ENCODE measurements at places on chromosomes 5 and 9.

DNA sequence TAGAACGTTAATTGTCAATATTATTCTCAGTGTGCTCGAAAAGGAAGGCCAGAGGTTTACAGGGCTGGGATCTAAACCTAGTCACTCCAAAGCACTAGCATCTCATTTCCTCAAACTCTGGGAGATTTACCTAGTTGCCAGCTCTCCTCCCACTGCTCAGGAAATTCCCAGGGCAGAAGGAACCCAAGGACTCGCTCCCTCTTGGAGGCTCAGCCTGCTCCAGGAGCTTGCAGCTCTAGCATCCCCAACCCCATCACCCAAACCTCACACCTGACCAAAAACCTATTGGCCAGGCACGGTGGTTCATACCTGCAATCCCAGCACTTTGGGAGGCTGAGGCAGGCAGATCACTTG is 26.0 kb downstream of the SERINC5 start:
- DNase-seq: no peak

- no peak for DNase-seq
These were observed 6.4 kb upstream of the LHX2 start for GRCh38 chr9:124005029-124005771.

GRCh38 chr5:140690376-140690932 is 716 bp downstream of the HARS1 start:
- DNase-seq: no peak

GRCh38 chr5:123599171-123599570 is 87.2 kb downstream of the CSNK1G3 start:
- DNase-seq: no peak

DNA sequence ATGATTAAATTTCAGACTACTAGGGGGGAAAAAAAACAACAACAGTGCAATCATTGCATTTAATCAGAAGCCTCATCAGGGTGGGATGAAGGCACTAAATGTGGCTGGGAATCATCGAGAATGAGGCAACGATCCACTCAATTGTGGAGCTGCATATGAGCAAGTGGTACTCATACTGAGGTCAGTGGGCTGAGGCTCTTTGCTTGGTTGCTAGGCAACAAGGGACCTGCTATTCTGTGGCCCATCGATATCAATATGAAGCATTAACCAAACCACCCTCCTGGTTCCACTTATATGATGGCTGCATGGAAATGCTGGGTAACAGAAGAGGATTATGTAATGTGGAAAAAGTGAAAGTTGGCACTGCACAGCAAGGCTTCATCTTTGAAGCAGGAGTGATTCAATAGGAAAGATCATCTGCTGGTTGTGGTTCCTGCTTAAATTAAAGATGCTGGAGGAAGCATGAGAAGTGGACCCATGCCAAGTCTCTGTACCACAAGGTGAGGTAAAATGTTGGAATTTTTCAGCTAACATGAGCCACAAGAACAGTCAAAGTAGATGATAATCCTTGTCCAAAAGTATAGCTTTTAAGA is 159.8 kb upstream of the HMHB1 start:
- DNase-seq: no peak

DNA sequence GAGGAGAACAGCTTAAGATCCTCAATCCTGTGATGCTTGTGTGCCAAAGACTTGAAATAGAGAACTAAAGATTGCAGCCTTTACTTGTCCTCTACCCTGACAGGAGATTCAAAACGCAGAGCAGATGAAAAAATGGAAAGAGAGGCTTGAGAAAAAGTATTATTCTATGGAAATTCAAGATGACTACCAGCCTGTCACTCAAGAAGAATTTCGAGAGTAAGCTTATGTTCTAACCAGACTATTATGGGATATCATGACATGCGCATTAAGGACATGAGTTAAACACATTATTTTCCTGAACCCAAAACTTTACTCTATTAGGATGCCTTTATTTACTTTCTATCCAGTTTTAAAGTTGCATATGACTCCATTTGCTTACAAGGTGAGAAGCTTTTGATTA is 46.4 kb downstream of the PKD2L2 start:
- no peak for DNase-seq

DNA sequence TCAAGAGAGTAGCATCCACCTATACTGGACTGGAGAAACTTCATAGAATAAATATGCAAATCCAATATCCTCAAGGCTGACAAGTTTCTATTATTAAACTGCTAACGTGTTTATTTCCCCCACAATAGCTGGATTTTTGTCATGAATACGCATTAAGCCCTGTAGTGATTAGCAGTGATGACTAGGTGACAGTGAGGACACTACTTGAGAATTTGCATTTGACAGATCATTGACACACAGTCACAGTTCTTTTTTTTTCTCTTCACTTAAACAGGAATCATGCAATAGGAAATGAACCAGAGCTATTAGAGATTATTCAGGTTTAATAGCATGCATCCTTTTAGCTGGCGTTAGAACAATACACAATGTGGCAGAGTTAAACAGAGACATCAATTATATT is 35.3 kb downstream of the MPDZ start:
- no peak for DNase-seq

DNA sequence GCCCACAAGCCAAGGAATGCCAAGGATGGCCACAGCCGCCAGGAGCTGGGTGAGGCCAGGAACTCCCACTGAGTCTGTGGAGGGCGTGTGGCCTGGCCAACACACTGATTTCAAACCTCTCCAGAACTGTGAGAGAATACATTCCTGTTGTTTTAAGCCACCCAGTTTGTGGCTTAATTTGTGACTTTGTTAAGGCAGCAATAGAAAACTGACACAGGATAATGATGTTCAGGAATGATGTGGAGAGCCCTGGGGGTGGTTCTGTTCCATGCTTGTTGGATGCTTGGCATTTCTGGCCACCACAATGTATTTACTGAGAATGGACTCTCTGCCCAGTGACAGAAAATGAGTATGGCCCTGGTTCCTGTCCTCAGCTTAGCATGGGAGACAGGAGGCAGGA is 82.8 kb downstream of the DAP start:
- DNase-seq: no peak

- DNase-seq: no peak
These were observed 263.5 kb downstream of the CD180 start for GRCh38 chr5:66933066-66933465.

- no peak for DNase-seq
These were observed at the start of gene PCDHA6 for GRCh38 chr5:140827704-140828361. Gene PCDHA6, plus strand, starts transcription at chr5:140827960. Its CDS starts 132 bp downstream, at chr5:140828092.

DNA sequence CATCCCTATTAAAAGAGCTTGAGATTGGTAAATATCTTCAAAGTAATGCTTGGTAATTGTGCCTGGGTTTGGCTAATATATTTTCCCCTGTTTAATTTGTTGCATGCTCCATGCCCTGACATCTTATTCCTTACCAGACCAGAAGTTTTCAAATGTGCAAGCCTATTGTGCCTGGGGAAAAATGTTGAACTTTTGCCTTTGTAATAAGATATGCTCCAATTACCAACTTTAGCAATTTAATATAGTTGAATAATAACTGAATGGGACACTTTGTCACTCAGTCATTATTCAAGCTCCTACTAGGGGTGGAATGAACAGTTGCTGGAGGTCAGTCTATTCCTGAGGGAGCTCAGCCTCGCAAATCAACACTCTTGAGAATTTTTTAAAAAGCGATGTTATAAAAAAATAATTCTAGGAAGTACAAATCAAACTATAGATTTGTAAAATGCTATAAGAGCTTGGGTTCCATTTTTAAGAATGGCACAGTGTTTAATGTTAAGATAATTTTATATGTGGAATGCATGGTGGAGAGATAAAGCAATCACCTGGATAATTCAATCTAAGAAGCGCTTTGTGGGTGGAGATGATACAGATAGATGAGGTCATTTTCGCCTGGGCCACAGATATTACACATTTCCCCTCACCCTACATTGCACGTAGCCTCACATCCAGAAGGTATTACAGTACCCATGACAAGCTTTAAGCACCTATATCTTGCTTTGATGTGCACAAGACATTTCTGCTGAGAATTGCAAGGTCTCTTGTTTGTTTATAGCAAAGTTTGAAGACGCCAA is 231.8 kb downstream of the PIK3R1 start:
- no peak for DNase-seq

- DNase-seq: no peak
These were observed 86.5 kb upstream of the ANKRD55 start for GRCh38 chr5:56319526-56320181.

DNA sequence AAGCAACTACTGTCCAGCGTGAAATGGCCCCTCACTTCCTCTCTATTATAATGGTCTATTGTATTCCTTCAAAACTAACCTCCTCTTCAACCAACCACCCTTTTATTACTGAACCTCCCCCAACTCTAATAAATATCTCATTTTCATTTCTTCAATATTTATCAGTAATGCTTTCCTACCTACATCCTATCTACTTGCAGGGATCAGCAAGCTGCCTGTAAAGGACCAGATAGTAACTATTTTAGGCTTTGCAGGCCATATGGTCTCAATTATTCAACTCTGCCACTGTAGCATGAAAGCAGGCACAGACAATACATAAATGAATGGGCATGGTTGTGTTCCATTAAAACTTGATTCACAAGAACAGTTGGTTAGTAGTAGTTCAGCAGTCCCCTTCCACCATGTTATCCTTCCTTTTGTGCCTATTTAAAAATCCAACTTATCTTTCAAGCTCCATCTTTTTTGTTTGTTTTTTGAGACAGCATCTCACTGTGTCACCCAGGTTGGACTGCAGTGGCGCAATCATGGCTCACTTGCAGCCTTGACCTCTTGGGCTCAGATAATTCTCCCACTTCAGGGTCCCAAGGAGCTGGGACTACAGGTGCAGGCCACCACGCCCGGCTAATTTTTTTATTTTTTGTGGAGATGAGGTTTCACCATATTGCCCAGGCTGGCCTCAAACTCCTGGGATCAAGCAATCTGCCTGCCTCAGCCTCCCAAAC is 45.8 kb downstream of the PCDHGC5 start:
- DNase-seq: no peak

GRCh38 chr5:79205965-79206364 is 30.0 kb upstream of the JMY start:
- no peak for DNase-seq

- no peak for DNase-seq
These were observed 252.7 kb upstream of the GRIA1 start for GRCh38 chr5:153237671-153238332.

DNA sequence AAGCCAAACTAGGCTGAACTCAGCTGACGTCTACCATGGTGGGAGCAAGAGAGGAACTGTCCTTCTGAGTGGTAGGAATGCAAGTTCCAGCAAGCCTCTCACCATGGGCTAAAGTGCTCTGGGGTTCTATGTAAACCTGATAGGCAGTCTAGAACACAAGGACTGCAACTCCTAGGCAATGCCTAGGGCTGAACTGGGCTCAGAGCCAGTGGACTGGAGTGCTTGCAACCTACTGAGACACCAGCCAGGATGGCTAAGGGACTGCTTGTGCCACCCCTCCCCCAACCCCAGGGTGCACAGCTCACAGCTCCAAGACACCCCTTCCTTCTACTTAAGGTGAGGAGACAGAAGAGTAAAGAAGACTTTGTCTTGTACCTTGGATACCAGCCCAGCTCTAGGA is 12.1 kb upstream of the RCL1 start:
- DNase-seq: no peak

GRCh38 chr9:80107931-80108660 is 536.3 kb downstream of the TLE4 start:
- no peak for DNase-seq

DNA sequence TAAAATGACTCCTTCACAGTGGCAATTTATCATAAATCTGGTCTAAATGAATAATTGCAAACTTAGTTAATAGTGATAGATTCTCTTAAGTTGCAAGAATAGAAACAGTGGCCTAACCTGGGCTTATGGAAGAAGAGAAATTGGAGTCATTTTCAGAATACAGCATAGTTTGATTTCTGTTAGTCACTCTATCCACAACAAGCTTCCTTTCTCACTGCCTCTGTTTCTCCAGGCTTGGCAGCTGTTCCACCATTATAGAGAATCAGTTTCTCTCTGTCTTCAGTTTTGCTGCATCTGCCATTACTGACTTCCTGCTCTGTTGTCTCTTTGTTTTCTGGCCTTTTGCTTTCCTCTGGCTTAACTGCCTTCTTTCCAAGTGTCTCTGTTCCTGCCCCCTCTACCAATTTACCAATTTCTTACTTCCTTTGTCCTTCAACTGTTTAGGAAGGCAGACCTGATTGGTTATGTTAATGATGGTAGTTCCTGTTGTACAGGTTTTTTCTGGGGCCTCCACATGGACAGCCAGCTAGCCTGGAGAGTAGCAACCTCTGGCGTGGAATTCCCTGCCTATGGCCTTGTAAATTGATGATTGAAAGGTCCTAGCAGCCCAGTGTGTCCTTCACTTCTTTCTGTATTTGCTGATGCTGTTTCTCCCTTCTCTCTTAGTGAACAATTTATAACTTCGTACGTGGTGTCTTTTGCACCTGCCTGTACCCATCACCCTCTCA is 75.9 kb upstream of the RASGRF2 start:
- no peak for DNase-seq

GRCh38 chr5:160547872-160548271 is 126.2 kb downstream of the PTTG1 start:
- no peak for DNase-seq

DNA sequence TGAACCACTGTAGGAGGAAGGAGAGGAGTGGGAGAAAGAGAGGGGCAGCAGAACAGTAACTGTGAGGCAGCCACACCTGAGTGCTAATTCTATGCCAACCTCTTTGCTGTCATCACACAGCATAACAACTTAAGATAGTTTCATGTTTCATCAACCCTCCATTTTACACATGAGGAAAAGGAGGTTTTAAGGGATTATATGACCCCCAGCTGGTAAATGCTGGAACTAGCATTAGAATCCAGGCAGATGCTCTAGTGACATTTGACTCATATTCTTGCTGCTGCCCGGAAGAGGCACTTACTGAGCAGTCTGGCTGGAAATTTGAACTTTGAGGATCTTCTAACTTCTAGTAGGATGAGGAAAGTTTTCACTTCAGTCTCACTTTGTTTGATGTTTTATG is 24.1 kb upstream of the VLDLR start:
- no peak for DNase-seq

DNA sequence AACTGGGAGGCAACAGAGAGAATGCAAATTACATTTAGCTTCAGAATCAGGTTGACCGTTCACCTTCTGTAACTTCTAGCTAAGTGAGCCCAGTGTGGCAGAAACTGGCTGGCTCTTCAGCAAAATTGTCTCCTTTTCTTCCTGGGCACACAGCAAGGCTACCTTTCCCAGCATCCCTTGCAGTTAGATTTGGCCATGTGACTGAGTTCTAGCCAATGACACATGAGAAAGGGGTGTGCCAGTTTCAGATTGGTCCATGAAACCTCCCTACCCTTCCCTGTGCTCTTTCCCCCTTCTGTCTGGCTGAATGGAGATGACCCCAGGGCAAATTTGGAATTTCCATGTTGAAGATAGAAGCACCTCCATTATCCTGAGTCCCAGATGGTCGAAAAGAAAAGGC is 72.5 kb upstream of the SMIM23 start:
- no peak for DNase-seq

GRCh38 chr9:108889649-108890067 is 27.6 kb downstream of the ACTL7A start:
- DNase-seq: no peak

- no peak for DNase-seq
These were observed 201.3 kb downstream of the FANCC start for GRCh38 chr9:95116002-95116807.

DNA sequence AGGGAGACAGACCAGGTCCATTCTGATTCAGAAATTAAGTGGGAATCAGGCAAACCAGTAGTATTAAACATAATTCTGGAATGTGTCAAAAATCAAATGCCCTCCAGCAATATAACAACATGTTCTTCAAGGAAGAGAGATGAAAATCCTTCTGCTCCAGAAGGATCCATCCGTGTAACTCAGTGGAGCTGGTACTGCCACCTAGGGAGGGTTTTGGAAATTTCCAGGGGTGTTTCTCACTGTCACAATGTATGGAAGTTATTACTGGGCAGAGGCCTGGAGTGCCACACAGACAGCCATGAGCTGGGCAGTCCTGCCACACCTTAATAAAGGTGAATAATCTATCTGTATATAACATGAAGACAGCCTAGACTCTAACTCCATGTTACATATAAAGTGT is 87.5 kb downstream of the TTLL11 start:
- DNase-seq: no peak

All from cortex of kidney (tissue), 1 donor.